HL-60 (cell line): ENCODE measurements at places on chromosomes 7 and 10.

DNA sequence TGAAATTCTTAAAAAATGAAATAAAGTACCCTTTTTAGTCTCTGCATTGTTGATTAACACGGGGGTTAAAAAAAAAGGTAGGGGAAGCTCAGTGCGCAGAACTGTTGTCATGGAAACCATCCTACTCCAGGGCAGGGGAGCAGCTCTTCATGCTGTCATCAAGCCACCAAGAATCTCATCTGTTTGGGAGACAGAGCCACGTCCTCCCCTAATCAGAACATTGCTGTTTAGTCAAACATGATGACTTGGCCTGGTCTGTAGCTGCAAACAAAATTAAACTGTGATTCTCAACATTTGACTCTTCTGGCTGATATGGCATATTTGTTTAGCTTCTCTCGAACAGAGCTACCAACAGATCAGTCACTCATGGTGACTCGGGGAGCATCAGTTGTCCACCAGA, 254.4 kb upstream of the KLF14 start:
- DNase-seq, result no peak

DNA sequence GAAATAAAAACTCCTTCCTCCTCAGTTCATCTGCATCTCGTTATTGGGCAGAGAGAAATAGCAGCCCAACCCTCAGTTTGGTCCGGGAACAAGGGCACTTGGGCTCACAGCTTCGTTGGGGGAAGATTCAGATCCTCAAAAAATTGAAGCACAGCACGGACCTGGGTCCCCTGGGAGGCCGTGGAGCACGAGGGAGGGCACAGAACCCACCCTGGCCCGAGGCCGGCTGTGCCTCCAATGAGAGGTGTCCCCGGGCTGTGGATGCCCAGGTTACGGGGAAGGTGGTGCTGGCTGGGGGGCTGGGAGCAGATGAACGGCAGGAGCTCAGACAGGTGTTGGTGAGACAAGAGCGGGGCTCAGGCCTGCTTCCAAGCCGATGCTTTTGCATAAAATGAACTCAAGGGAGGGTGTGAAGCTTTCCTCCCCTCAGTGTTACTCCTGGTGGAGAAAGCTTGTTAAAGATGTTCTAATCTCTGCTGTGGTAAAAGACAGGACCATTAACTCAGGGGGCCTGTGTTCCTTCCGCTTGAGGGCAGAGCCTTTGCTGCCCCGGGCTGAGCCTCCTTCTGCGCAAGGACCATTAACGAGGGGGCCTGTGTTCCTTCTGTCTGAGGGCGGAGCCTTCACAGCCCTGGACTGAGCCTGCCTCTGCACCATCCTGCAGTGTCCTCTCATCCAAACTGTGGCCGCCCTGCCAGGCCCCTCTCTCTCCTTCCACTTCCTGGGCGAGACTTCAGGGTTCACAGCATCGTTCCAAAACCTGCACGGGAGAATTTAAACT, 302.2 kb downstream of the ADARB2 start:
- DNase-seq, result no peak

GRCh38 chr10:110354322-110354766, 49.6 kb upstream of the SMNDC1 start:
- peak; percentile 33 for DNase-seq

- DNase-seq, result peak; percentile 85
These were observed 62.8 kb upstream of the C7orf33 start for GRCh38 chr7:148527717-148528168.

DNA sequence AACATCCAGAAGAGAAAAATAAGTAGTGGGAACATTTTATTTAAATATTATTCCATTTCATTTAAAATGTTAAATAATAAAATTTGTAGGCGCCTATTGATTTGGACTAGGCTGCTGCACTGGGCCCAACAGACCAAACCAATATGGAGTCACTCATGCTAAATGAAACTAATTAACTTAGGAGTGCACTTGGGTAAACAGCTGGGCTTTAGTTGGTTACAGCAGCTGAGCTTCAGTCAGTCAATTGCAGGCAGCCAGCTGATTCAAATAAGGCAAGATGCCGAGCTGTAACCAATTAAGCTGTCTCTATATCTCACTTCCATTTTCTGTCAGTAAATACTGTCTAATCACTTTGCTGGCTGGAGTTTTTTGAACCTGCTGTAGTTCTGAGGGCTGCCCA, 102.1 kb upstream of the WDR11 start:
- DNase-seq, result no peak

DNA sequence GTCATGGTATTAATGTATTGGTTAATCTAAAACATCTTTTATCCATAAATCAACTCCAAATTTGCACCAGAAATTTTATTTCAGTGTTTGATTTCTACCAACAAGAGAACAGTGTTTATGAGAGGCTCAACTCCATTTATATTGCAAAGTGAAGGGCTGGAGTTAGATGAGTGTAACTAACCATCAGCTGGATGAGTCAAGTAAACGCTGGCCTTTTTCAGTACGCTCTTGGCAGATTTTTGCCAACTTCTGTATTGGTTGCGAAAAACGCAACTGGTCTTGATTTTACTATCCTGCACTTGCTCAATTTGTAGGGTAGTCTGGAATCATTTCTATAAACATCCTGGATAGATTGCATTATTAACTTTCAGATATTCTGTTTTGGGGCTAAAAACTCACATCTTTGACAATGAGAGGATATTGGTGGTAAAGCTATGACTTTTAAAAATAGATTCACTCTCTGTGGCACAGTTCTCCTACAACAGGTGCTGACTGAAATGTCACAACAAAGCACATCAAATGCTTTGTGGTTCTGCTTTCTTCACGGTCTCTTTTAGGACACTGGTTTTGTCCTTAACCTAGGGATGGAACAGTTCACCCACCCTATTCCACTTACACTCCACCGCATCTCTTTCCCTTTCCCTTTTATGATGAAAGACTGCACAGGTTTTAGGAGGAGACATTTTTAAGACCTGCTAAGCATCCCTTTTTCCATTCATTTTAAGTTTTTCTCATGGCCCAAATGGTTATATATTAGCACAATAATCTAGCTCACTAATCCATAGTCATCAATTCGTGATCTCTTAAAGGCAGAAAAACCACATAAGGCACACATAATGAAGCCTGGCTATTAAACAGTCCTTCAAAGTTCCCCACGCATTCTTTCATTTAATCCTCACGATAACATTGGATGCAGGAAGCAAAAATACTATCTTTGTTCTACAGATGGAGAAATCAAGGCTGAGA, 12.8 kb downstream of the CACNA2D1 start:
- DNase-seq, result no peak

- no peak for DNase-seq
These were observed 54.5 kb downstream of the ELMO1 start for GRCh38 chr7:37394158-37394557.

DNA sequence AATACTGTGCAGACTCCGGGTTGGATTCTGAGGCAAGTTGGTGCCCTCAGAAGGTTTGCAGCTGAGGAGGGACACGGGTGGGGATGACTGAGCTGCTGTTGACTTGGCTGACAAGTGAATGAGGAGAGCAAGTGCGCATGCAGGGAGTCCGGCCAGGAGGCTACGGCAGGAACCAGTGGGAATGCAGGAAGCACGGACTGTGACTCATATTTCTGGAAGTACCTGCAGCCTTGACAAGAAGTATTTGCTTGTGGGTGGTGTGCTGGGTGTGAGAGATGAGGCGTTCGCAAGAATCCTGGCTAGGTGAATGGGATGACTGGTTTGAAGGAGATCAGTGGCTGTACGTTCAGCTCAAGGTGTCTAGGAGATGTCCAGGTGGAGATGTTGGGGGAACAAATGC, 30.8 kb upstream of the FXYD4 start:
- no peak for DNase-seq

- DNase-seq, result no peak
These were observed 436.7 kb downstream of the AUTS2 start for GRCh38 chr7:70034999-70035398.

DNA sequence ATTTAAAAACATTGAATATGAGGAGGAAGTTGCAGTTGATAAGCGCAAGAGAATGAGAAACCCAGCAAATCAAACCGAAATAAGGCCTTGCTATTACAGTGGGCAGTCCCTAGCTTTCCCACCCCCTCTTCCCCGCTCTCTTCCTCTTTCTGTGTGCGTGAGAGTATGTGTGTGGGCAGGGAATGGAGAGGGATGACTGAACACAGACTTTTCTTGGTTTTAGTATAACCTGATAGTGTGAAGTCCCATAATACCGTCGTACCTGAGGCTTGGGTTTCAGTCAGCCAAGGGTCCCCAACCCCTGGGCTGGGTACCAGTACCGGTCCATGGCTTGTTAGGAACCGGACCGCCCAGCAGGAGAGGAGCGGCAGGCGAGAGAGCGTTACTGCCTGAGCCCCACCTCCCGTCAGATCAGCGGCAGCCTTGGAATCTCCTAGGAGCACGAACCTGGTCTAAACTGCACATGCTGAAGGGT, 255.3 kb downstream of the CELF2 start:
- DNase-seq, result peak; percentile 29

- no peak for DNase-seq
These were observed 474.7 kb downstream of the ANKRD7 start for GRCh38 chr7:118699222-118699621.

- no peak for DNase-seq
These were observed 10.2 kb downstream of the CYP26A1 start for GRCh38 chr10:93083743-93084539.

DNA sequence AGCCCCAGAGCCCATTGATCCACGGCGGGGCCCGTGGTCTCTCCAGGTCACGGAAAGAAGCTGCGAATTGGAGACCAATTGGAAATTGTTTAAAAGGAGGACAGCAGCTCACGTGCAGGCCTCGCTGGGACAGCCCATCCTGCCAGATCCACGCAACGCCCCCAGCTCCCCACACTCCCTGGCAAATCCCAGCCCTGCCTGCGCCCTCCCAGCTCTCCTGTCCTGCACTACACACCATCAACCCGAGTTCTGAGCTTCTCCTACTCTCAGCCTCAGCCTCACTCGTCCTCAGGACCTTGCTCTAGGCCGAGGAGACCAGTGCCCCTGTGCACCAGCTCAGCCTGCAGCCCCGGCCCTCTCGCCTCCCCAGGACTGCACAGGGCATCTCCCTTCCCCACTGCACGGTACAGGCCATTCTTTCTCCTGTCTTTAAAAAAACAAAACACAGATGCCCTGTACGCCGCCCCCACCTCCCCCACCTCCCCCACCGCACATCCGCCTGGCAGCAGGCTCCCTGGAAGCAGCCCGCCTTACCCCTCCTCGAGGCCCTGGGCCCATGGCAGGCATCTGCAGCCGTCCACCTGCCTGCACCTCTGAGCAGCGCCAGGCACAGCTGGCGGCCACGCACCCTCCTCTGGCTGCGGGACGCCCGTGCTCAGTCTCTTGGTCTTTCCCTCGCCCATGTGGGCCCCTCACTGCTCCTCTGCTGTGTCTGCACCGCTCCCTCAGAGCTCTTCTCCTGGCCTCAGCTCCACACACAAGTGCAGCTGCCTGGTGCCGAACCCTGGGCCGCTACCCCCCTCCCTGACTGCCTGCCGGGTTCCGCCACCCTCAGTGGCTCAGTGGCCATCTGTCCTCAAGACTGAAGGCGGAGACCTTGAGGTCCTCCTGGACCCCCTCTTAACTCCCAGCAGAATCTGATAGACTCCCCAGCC, 48.5 kb upstream of the SUN1 start:
- DNase-seq, result no peak

GRCh38 chr7:29552392-29552791, 11.2 kb upstream of the PRR15 start:
- DNase-seq, result no peak

GRCh38 chr10:78229489-78229888, 195.8 kb downstream of the RPS24 start:
- no peak for DNase-seq

DNA sequence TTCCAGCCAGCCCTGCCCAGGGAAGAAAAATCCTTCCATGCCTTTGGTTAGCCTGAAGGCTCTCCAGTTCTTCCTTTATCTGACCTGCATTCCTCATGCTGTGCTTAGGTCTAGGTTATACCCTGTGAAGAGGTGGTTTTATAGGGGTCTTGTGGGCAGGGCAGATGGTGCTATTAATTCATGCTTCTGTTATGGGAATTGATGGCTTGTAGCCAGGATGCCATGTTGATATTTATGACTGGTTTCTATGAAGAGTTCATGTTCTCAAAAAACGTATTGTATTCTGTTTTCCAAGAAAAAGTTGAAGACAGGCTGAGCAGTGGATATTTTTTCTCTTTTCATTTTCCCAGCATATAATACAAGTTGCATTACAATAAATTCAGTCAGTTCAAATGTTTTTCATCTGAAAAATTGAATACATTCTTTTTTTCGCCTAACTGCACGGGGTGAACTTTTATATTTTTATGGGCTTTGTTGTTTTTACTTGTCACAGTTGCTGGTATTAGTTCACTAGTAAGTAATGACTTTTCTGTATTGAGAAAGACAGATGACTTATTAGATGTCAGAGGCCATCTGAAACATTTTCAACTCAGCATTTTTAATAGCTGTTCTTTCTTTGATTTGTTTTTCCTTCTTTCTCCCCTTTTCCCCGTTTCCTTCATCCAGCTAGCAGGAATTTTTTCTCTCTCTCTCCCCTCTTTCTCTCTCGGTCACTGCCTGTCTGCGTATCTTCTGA, 322.8 kb downstream of the LRMDA start:
- DNase-seq, result no peak

- no peak for DNase-seq
These were observed 253.6 kb downstream of the KIF20B start for GRCh38 chr10:89954787-89955566.

GRCh38 chr10:22554461-22555182, 159.8 kb downstream of the PIP4K2A start:
- DNase-seq, result no peak

GRCh38 chr10:6811153-6811552, 231.1 kb upstream of the PRKCQ start:
- no peak for DNase-seq

DNA sequence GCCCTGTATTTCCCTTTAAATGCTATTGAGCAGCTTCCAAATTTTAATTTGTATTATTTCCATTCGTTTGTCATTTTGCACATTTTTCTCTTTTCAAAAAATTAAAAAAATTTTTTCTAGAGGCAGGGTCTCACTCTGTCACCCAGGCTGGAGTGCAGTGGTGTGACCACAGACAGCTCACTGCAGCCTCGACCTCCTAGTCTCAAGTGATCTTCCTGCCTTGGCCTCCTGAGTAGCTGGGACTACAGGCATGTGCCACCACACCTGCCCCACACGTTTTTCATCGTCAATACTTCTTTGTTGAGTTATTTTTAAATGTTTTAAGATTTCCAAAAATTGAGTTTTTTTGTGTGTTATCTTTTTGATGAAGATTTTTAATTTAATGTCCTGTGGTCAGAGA, 4.7 kb downstream of the RPA3 start:
- no peak for DNase-seq

GRCh38 chr7:101108961-101109360, 17.9 kb upstream of the SERPINE1 start:
- DNase-seq, result no peak

DNA sequence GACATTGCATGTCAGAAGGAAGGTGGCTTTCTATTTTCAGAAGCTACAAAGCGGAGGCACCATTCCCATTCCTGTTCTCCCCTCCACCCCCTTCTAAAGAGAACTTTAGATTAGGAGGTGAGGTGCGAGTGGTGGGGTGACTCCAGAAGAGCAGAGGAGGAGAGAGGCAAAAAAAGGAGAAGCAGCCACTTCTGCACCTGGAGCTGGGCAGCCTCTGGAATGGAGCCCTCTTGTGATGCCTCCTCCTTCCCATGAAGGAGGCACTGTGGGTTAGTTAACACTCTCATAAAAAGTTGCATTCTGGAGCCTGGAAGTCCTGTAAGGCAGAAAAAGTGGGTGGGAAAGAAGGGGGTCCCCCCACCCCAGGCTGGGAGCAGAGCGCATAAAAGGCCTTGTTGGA, 4.8 kb downstream of the PTF1A start:
- DNase-seq, result no peak

GRCh38 chr10:114523876-114524275, 119.6 kb upstream of the AFAP1L2 start:
- no peak for DNase-seq
